ENCODE measurements at places on chromosomes 4 and X. TPM values are rescaled to one million over a fixed set of nuclear protein-coding genes. Genes with fewer than 3 reads are reported as not detected.

Gene SLC6A14
- not detected for total RNA-seq

Gene ZFP42
- not detected for total RNA-seq

Gene SHISA3
- not detected for total RNA-seq

Gene NAT8L
- not detected for total RNA-seq

Gene SSX2
- total RNA-seq, result not detected

Gene ABLIM2
- total RNA-seq, result 4.3 TPM

Gene IGFBP7
- 0.22 TPM for total RNA-seq

Gene RAB9B
- total RNA-seq, result 0.18 TPM

Gene GLUD2
- total RNA-seq, result not detected

Gene TMEM150C
- total RNA-seq, result 0.37 TPM

DNA sequence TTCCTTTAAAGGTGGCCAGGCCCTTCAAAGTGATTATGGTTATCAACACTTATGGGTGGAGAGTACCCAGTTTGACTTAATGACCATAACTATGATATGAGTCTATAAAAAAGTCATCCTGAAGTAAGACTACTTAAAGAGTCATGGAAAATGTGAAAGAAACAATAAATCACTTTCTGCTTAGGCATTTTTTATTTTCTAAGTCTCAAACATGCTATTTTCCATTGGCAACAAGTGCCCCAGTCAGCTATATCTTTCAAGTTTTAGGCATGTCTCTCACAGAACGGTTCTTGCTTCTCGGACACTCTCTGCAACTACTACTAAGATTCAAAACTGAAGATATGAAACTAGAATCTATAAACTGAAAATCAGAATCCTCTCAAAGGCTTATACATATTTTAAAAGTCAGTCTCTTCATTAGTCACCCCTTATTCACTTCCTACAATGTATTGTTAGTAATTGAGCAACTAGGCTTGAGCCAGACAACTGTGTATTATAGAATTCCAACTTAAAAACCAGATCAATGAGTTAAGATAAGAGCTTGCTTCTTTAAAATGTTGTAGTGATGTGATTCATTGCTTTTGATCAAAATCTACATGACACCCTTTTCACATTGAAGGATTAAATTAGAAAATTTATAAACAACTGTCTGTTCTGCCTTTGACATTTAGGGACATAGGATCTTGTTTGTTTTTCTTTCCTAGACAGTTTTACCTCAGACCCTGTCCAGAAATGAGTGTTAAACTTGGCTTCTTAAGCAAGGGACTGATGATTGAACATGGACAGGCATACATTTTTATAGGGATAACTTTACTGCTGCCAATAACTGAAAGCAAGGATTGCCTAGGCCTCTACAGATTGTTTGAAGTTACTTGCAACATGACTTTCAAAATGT is 2.9 kb downstream of the ANTXR2 start:
- no peak for DNase-seq
- peaks cover 16% of the 10 kb centered on the region for H3K36me3 ChIP-seq
- peaks cover 51% of the 10 kb centered on the region for H3K4me1 ChIP-seq
- H3K4me3 ChIP-seq, result peak overlapping the region; percentile 68
- H3K27me3 ChIP-seq, result no peaks in the 10 kb centered on the region

DNA sequence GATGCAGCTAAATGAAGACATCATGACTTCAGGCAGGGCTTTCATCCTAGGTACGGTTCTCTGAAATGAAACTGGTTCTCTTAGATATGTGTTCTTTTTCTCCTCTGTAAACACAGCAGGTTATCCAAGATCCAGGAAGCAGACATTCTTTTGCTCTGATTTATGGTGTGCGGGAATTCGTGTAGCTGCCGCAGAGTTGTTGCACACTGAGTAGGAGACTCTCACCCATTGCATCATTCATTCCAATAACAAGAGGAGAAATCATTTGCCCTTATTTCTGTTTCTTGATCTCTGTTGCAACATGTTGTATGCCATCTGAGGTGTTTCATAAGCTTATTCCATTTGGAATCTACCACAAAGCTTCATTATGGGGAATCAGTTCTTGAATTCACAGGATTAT is 133.6 kb upstream of the VCX2 start:
- H3K27ac ChIP-seq, result no peak overlapping the region
- H3K27me3 ChIP-seq, result no peaks in the 10 kb centered on the region
- no peak overlapping the region for H3K4me3 ChIP-seq
- H3K4me1 ChIP-seq, result no peaks in the 10 kb centered on the region
- H3K36me3 ChIP-seq, result no peaks in the 10 kb centered on the region
- DNase-seq, result no peak

DNA sequence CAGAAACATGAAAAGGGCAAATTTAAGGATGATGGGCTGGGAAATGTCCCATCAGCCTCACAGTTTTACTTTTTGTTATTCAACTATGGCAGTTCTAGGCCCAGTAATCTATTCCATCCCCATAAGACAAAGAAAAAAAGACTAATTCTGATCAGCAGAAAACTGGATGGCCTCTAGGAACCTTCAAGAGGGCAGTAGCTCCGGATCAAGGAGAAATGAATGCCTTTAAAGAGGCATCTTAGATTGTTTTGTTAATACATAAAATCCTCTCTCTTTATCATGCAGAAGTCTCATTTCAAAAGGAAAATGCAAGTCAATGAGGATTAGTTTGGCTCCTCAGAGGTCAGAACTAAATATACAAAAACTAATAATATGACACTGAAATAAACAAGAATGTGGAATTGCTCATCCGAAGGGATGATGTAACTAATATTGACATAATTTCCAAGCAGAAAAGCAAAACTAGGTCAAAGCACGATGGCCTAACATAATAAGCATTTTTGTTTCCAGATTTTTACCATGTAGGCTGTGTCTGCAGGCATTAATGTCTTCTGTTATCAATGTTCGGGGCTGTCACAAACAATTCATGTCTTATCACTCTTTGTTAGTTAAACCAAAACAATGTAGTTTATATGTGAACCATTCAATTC is 8.8 kb downstream of the MID1 start:
- DNase-seq, result no peak
- no peaks in the 10 kb centered on the region for H3K4me1 ChIP-seq
- H3K4me3 ChIP-seq, result no peak overlapping the region
- peaks cover 6% of the 10 kb centered on the region for H3K27me3 ChIP-seq
- H3K27ac ChIP-seq, result no peak overlapping the region

GRCh38 chr4:95540227-95540626 is 8.5 kb downstream of the UNC5C start:
- no peak overlapping the region for H3K4me3 ChIP-seq
- H3K4me1 ChIP-seq, result no peaks in the 10 kb centered on the region
- no peak overlapping the region for H3K27ac ChIP-seq
- no peak for DNase-seq
- H3K27me3 ChIP-seq, result peaks cover 28% of the 10 kb centered on the region

GRCh38 chrX:140983730-140984129 is 18.7 kb upstream of the SPANXB1 start:
- no peaks in the 10 kb centered on the region for H3K4me1 ChIP-seq
- no peaks in the 10 kb centered on the region for H3K36me3 ChIP-seq
- H3K27me3 ChIP-seq, result no peaks in the 10 kb centered on the region

DNA sequence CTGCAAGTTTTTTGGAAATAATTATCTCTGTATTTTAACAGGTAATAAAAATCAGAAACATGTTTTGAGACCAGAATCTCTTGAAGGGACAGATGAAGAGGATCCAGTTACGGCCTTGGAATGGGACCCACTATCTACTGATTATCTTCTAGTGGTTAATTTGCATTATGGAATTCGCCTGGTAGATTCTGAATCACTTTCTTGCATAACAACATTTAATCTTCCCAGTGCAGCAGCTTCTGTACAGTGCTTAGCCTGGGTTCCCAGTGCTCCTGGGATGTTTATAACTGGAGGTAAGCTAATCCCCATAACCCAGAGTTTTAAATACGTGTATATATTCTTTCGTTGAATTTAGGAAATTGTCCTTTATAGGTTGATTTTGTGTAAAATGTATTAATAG is 59.4 kb downstream of the WDR17 start:
- H3K4me1 ChIP-seq, result peaks cover 7% of the 10 kb centered on the region
- H3K36me3 ChIP-seq, result no peaks in the 10 kb centered on the region
- no peak for DNase-seq
- H3K27ac ChIP-seq, result no peak overlapping the region

DNA sequence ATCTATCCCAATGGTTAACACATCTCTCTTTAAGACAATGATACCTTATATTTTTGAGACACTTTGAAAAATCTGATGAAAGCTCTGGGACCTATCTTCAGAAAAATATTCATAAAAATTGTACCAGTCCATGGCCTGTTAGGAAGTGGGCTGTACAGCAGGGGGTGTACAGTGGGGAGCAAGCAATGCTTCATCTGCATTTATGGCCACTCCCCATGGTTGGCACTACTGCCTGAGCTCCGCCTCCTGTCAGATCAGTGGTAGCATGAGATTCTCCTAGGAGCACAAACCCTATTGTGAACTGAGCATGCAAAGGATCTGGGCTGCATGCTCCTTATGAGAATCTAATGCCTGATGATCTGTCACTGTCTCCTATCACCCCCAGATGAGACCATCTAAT is 42.6 kb downstream of the C4orf51 start:
- H3K27me3 ChIP-seq, result peaks cover 37% of the 10 kb centered on the region
- no peak overlapping the region for H3K27ac ChIP-seq
- H3K36me3 ChIP-seq, result peaks cover 2% of the 10 kb centered on the region
- H3K4me3 ChIP-seq, result no peak overlapping the region

DNA sequence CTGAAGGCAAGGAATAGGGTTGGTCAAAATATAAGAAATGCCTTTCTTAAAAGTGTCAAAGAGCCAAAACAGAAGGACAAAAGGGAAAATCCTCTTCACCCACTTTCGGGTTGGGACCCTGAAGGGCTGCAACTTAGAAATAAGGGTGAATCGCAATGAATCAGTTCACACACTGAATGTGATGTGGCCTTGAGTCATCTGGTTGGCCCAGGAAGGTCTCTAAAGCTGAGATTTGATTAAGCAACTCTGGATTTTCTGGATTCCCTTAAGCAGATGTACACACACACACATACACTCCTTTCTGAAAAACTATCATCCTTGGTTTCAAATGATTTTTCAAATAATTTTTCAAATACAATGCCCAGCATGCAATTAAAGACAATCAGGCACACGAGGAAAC is 13.1 kb downstream of the TAB3 start:
- no peak for DNase-seq
- no peak overlapping the region for H3K4me3 ChIP-seq
- no peaks in the 10 kb centered on the region for H3K27me3 ChIP-seq
- peaks cover 28% of the 10 kb centered on the region for H3K4me1 ChIP-seq
- H3K27ac ChIP-seq, result no peak overlapping the region

DNA sequence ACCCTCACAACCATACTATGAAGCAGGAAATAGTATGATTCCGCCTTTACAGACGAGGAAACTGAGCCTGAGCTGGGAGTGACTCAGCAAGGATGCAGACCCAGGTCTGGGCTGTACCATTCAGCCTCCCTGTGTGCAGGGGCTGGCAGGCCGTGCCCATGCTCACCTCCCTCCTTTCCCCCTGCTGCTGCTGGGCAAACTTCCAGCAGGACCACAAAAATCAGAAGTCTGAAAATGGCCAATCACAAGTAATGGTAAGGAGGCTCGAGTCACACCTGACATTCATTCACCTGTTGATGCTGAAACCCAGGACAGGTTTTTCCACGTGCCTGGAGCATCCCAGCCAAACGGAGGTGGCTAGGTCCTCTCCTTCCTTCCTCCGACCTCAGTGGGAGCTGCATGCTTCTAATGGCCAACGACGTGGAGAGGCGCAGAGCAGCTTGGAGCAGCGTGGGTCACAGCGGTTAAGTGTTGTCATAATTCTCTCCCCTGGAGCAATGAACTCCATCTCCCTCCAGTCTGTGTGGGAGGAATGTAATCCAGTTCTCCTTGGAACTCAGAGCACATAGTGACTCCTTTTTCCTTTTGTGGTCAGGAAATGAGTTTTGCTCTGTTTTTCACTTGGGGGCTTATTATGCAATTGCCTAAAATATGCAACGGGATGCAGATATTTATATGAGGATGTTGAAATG is 371.7 kb downstream of the BCOR start:
- no peak overlapping the region for H3K27ac ChIP-seq
- H3K4me1 ChIP-seq, result peaks cover 7% of the 10 kb centered on the region
- H3K4me3 ChIP-seq, result no peak overlapping the region

GRCh38 chr4:104531390-104531789 is 36.7 kb upstream of the CXXC4 start:
- H3K4me1 ChIP-seq, result no peaks in the 10 kb centered on the region
- no peaks in the 10 kb centered on the region for H3K27me3 ChIP-seq
- DNase-seq, result no peak
- no peak overlapping the region for H3K4me3 ChIP-seq

DNA sequence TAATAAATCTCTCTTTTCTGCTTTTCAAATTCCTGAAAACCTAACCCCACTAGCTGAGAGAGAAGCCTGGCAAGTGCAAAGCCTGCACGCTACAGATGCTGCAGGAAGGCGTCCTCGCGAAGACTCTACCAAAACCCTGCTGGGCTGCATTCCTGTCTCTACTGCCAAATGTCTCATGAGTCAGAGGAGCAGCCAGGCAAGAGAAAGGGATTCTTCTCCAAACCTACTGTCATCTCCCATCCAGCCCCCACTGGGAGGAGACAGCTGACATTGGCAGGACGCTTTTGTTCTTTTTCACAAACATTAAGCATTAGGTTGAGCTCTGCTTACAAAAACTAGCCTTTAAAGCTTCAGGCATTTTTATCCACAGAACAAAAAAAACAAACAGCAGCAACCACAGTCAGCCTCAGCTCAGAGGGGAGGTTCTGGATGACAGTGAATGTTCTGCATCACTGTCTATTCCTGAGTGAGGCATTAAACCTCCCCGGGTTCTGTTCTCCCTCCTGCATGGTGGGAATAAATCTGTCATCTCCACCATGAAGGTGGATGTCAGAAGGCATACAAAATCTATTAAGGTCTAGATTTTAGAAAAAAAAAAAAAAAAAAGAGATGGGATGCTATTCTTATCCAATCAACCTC is 18.0 kb downstream of the CRMP1 start:
- no peak for DNase-seq
- H3K4me3 ChIP-seq, result no peak overlapping the region
- H3K36me3 ChIP-seq, result no peaks in the 10 kb centered on the region
- H3K27me3 ChIP-seq, result peaks cover 19% of the 10 kb centered on the region
- no peak overlapping the region for H3K27ac ChIP-seq

DNA sequence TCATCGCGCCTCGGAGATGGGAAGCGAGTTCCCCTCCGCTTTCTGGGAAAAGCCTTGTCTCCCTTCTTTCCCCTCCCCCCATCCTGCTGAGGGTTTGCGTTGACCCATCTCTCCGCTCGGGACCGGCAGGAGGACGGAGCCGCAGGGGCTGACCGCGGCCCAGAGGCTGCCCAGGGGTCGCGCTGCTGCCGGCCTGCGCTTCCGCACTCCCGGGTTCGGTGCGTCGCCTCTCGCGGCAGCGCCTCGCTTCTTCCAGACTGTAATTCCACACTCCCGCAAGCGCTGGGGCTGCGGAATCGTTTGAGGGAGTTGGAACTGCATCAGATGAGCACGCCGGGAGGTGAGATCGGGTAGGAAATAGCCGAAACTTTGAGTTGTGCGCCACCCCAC is 88.3 kb downstream of the BCOR start:
- peaks cover 29% of the 10 kb centered on the region for H3K27me3 ChIP-seq
- H3K4me1 ChIP-seq, result peaks cover 16% of the 10 kb centered on the region
- no peak overlapping the region for H3K27ac ChIP-seq
- peak overlapping the region; percentile 75 for H3K4me3 ChIP-seq
- no peak for DNase-seq

- DNase-seq, result no peak
- H3K27me3 ChIP-seq, result peaks cover 38% of the 10 kb centered on the region
Observed at GRCh38 chr4:139655116-139655515, 10.5 kb upstream of the MGST2 start.
